Right atrium auricular region (tissue), 2 donors: ENCODE measurements at places on chromosomes 13 and 19. TPM values are rescaled to one million over a fixed set of nuclear protein-coding genes. Genes with fewer than 3 reads are reported as not detected.
A peak's percentile ranks its signal among the peaks of the same experiment; 100 is the strongest.

- DNase-seq, result no peak
- H3K36me3 ChIP-seq, result peaks cover 17% of the 10 kb centered on the region
Observed at GRCh38 chr13:97387485-97387839, 46.5 kb upstream of the RAP2A start.

DNA sequence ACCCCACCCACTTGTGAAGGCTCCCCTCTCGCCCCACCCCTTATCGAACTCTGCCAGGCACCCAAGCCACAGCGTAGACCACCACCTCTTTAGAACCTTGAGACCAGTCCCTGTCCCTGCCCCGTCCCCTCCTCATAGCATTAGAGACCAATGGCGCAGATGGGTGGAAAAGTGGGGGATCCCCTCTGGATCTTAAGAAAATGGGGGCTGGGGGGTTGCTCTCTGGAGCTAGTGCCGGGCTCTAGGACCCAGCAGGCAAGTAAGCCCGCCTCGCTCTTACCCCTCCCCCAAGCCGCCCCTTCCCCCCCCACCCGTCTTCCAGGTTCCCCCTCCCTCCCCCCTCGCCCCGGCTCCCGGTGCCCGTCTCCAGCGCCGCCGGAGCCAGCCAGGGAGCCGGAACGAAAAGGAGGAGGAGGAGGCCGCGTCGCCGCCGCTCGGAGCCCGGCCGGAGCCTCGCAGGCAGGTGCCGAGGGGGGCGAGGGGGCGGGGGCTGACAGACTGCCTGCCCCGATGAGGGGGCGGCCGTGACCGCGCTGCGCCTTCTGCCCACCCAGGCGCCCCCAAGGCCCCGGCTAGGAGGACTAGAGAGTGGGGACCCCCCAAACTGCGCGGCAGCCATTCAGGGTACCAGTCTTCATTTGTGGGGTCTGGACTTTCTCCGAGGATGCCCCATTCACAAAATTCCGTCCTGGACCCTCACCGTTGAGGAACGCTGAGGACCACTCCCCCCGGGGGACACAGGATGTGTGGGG, at the start of gene SPRED3:
Gene SPRED3 (plus strand): TSS at position 349 of the 752 bp plus-strand sequence. CDS start 1,606 bp downstream, outside the sequence.
- no peaks in the 10 kb centered on the region for H3K4me1 ChIP-seq
- H3K27ac ChIP-seq, result peak within 1 kb of the TSS; percentile 61
- no peaks in the 10 kb centered on the region for H3K27me3 ChIP-seq
- no peak for DNase-seq

DNA sequence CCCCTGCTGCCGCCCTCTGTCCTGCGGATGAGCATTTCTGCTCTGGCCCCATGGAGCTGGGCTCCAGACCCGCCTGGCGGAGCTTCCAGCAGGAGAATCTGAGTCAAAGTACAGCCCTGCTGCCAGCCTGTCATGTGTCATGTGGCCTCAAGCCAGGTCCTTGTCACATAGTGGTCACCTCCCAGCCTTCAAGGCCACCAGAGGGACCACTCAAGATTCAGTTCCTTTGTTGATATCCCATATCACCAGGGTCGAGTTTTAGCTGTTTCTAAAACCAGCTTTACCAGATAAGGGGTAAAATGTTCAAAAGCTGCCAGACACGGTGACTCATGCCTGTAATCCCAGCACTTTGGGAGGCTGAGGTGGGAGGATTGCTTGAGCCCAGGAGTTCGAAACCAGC, 13.4 kb downstream of the THOP1 start:
- H3K27ac ChIP-seq, result peak overlapping the region; percentile 96
- peaks cover 12% of the 10 kb centered on the region for H3K36me3 ChIP-seq
- DNase-seq, result peak; percentile 72
- no peaks in the 10 kb centered on the region for H3K4me1 ChIP-seq
- H3K27me3 ChIP-seq, result no peaks in the 10 kb centered on the region

GRCh38 chr13:25827831-25828465, 223.9 kb downstream of the SHISA2 start:
- H3K27ac ChIP-seq, result no peak overlapping the region
- H3K4me1 ChIP-seq, result no peaks in the 10 kb centered on the region
- no peaks in the 10 kb centered on the region for H3K36me3 ChIP-seq
- H3K27me3 ChIP-seq, result no peaks in the 10 kb centered on the region
- DNase-seq, result no peak

- H3K4me1 ChIP-seq, result no peaks in the 10 kb centered on the region
- H3K27me3 ChIP-seq, result no peaks in the 10 kb centered on the region
- no peaks in the 10 kb centered on the region for H3K36me3 ChIP-seq
- no peak overlapping the region for H3K4me3 ChIP-seq
- DNase-seq, result peak; percentile 53
Observed at GRCh38 chr19:41577144-41577830, 1.3 kb downstream of the CEACAM21 start.

- H3K36me3 ChIP-seq, result no peaks in the 10 kb centered on the region
- no peak overlapping the region for H3K4me3 ChIP-seq
- no peak overlapping the region for H3K27ac ChIP-seq
- no peaks in the 10 kb centered on the region for H3K27me3 ChIP-seq
Observed at GRCh38 chr13:68608147-68608546, 1378.0 kb upstream of the PCDH9 start.

GRCh38 chr19:45876411-45877197, 9.3 kb downstream of the IRF2BP1 start:
- no peaks in the 10 kb centered on the region for H3K4me1 ChIP-seq
- H3K36me3 ChIP-seq, result no peaks in the 10 kb centered on the region
- no peaks in the 10 kb centered on the region for H3K27me3 ChIP-seq
- no peak for DNase-seq

GRCh38 chr19:39768334-39768733, 10.3 kb upstream of the LEUTX start:
- no peaks in the 10 kb centered on the region for H3K27me3 ChIP-seq
- no peaks in the 10 kb centered on the region for H3K36me3 ChIP-seq
- H3K4me1 ChIP-seq, result no peaks in the 10 kb centered on the region

The C1QTNF9B gene
- total RNA-seq, result not detected

The CGB5 gene
- total RNA-seq, result not detected

The KLF2 gene
- 40.9 TPM for total RNA-seq

The SYT3 gene
- total RNA-seq, result 0.59 TPM

The F10 gene
- total RNA-seq, result 21.9 TPM

The KCNJ14 gene
- total RNA-seq, result 0.26 TPM
